Brain microvascular endothelial cell (primary cell): ENCODE measurements at places on chromosomes 16 and 17.
A peak's percentile ranks its signal among the peaks of the same experiment; 100 is the strongest.

DNA sequence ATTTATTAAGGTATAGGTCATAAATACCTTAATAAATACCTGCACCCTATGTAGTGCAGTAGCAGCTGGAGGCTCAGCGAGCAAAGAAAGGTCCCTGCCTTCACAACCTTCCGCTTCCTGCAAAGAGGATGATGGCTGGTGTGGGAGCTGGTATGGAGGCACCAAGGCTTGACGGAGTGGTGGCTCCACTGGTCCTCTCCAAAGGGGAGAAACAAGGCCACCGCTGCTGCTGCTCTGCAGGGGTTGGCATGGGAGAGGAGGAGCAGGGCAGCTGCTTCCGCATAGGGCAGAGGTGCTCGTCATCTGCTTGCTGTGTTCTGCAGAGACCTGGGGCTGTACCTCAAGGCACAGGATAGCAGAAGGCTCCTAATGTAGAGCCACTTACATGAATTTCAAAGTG, 52.8 kb downstream of the NDEL1 start:
- no peak for DNase-seq

GRCh38 chr16:88004391-88004790, 53.2 kb downstream of the BANP start:
- no peak for DNase-seq

- DNase-seq = no peak
Observed at GRCh38 chr17:6413065-6413464, 21.9 kb downstream of the AIPL1 start.

GRCh38 chr17:37212179-37212578, 163.6 kb upstream of the C17orf78 start:
- no peak for DNase-seq

DNA sequence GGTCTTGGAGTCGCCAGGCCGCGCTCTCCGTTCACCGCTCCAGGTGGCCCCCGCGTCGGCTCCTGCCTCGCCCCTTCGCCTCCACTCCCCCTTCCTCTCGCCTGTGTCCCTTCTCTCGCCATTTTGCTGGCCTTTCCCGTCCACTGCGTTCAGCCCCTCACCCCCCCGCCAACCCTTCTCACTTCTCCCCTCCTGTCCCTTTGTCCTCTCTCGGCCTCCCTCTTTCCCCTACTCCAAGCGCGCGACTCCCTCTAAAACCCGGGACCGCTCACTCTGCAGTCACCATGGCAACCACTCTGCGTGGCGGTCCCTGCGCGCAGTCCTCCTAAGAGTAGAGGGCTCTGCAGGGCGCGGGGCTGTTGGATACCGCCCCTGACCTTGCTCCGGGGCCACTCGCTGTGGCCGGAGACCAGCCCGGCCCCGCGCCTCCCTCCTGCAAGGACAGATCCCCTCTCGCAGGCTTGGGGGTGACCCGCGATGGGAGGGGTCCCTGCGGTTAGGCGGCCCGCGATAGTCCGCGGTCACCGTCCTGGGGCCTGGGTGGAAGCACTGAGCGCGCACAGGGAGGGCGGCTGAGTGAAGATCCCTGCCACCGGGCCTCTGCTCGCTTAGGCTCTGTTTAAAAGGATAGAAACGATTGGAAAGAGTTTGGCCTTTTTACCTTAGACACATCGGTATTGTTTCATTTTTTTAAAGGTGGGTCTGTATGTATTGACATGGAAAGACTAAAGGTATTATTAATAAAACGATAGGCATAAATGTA, 454 bp downstream of the CCDC40 start:
- DNase-seq = peak; percentile 6

GRCh38 chr16:46768809-46769208, 20.7 kb upstream of the MYLK3 start:
- no peak for DNase-seq

GRCh38 chr17:28511858-28512461, 5.8 kb downstream of the FOXN1 start:
- DNase-seq = no peak

DNA sequence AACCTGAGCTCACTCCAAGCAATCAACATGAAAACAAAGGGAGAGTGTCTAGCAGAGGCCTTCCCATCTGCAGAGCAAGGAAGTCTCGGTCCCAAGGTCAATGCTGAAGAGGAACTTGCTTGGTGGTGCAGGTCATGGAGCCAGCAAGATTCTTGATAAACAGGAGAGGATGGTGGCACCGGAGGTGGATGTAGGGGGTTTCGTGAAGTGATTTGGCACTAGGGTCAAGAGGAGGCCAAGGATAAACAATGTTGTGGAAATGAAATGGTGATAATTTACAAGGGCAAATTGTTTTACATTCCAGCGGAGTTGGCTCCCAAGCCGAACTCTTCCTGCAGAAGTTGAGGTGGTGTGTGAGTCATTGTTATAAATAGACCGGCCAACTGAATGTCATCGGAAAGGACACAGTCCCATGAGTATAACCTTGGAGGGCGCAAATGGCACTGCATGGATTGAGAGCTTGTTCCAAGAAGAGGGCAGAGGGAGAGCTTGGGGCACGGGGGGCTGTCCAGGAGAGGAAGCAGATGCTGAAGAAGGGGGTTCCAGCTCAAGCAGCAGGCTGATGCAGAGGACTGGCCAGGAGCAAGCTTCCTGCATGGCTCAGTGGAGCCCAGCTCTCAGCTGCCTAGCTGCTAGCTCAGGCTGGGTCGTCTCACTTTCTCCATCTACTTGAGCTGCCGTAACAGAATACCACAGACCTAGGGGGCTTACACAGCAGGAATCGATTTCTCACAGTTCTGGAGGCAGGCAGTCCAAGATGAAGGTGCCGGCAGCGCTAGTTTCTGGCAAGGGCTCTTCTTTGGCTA, 136.6 kb downstream of the COPRS start:
- DNase-seq = peak; percentile 68

DNA sequence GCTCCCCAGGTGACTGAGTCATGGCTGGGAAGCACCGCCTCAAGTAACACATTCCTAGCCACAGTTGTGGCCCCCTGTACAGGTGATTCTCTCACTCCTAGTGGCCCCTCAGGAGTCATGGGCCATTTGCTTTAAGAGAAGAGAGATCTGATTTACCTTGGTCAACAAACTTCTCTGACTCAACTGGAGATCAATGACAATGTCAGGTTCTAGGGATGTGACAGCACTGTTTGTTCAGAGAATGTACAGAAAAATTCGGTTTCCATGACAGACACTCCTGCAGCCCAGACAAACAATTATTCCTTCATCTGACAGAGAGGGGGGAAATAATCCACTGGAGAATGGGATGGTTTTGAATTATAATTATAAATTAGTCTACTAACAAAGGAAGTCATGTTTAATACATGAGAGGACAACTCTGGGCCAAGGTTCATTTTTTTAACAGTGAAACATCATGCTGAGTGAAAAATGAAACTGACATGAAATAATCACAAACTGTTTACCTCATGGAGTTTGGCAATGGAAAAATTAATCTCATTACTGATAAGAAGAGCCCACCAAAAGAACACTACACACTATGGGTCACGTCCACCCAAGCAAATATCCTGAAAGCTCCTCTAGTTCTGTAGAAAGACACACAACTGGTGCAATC, 9.7 kb downstream of the ERN1 start:
- DNase-seq = no peak

DNA sequence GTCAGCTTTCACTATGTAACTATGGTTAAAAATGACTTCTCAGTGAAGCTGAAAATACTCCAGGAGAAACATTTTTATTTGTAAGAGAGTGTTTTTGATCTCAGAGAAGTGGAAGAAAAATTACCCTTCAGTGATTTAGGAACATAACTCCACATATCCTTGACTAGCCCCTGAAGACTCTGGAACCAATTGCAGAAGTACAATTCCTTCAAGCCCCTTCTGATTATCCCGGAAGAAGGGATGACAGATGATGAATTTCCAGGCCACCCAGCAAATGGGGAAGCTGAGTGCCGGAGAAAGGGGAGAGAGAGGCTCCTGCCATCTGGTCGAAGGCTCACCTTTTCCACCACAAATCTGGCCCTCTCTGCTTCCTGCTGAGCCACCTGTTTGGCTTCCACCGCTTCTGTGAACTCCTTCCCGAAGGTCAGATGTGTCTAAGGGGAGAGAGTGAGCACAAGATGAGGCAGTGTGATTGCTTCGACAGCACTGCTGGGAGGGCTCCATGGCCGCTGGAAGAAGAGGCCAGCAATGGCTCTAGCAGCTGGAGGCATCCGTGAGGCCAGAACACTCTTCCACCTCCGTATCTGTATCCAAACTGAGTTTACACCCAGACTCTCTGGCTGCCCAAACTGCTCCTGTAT, 8.1 kb downstream of the PHB1 start:
- DNase-seq = no peak
